Tibial artery (tissue), 4 donors: ENCODE measurements at places on chromosomes 1 and 21.

DNA sequence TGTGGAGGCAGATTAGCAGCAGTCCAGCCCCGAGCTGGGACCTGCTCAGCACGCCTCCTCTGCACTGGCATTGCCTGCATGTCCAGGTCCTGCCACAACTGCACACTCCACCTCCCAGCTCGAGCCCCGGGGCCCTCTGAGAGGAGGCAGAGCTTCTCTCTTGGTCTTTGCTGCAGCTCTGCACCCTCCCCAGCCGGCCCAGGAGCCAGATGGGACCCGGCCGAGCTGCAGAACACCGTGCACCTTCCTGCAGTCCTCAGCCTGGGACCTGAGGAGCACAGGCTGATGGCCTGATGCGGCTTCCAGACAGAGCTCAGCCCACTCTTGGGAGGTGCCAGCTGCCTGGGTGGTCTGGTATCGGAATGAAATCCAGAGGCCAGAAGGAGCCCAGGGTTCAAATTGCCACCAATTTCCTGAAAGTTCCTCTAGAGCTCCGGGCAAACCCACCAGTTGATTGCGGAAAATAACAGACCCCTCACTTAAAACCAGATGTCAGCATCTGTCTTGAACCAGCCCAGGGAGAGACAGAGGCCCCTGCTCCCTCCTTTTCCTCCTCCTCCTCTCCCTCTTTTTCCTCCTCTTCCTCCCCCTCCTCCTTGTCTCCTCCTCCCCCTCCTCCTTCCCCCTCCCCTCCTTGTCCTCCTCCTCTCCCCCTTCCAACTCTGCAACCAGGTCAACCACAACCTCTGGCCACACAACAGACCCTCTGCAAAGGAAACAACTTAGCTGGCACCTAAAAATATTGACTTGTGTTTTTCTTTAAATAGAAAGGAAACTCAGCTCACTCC, 10.6 kb upstream of the SPSB1 start:
- no peak for DNase-seq
- H3K4me1 ChIP-seq = no peaks in the 10 kb centered on the region
- peaks cover 8% of the 10 kb centered on the region for H3K27me3 ChIP-seq
- no peaks in the 10 kb centered on the region for H3K36me3 ChIP-seq

DNA sequence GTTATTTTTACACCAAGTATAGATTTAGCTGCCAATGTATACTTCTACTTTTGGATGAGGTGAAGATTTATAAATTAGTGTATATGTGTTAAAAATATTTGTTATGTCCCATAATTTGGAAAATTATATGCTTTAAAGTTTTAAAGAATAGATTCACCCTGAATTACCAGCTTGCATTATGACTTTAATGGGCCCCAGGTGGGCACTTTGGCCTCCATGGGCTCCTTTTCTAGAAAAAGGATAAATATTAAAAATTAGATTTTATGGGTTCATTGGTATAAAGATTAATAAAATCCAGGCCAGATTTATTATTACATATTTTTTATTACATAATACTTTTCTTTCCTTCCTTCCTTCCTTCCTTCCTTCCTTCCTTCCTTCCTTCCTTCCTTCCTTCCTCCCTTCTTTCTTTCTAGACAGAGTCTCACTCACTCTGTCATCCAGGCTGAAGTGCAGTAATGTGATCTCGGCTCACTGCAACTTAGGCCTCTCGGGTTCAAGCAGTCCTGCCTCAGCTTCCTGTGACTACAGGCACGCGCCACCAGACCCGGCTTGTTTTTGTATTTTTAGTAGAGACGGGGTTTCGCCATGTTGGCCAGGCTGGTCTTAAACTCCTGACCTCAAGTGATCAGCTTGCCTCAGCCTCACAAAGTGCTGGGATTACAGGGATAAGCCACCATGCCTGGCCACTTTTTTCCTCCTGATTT, 21.9 kb downstream of the KMO start:
- H3K27me3 ChIP-seq = no peaks in the 10 kb centered on the region
- no peaks in the 10 kb centered on the region for H3K36me3 ChIP-seq
- no peak overlapping the region for H3K27ac ChIP-seq
- H3K4me1 ChIP-seq = no peaks in the 10 kb centered on the region
- H3K4me3 ChIP-seq = no peak overlapping the region

DNA sequence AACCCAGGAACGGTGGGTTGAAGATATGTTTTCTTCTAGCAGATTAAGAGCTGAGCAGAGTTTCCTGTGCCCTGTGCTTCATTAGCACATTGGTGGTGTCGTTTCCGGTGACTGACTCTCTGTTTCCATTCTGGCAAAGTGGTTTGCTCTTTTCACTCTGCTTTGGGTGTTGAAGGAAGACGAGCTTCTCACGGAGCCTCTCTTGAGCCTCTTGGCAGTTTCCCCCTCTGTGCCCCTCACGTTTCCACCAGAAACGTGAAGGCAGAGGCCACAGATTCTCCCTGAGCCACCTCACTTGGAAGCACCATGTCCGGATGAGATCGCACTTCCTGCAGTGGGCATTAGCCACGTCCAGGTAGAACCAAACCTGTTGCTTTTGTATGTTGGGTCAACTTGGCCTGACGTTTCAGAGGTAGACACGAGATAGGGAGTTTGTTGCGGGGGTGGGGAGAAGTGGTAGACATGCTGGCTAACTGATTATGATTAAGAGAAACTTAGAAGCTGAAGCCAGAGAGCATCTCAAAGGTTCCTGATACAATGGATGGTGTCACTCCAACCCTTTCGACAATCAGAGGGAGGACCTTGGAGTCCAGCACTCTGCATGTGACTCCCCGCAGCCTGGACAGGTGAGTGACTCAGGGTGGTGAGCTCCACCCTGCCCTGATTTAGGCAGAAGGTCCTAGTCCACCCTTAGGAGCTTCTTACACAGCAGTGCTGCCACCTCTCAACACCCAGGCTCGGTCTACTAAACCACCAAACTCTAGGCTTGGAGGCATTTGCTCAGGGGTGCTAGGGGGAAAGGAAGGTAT, at the start of gene LAX1:
TSS of gene LAX1 (plus strand) at position 155 of the 809 bp plus-strand sequence. CDS start at position 538, 383 bp downstream.
- no peaks in the 10 kb centered on the region for H3K4me1 ChIP-seq
- H3K27ac ChIP-seq = no peak within 1 kb of the TSS
- no peak for DNase-seq

DNA sequence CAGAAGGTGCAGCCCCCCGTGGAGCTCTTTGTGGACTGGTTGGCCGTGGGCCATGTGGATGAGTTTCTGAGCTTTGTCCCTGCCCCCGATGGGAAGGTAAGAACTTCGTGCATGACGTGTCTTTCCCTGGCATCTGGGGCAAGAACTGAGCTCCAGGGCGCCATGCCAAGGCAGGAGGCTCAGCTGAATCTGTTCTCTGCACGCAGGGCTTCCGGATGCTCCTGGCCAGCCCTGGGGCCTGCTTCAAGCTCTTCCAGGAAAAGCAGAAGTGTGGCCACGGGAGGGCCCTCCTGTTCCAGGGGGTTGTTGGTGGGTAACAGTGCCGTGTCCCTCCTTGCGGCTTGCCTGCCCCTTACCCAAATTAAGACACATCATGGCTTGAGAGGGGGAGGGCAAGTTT, 27.7 kb downstream of the PADI3 start:
- no peak overlapping the region for H3K27ac ChIP-seq
- no peaks in the 10 kb centered on the region for H3K4me1 ChIP-seq
- H3K27me3 ChIP-seq = peaks cover 62% of the 10 kb centered on the region
- H3K36me3 ChIP-seq = no peaks in the 10 kb centered on the region
- DNase-seq = no peak
- no peak overlapping the region for H3K4me3 ChIP-seq

- no peak for DNase-seq
- no peaks in the 10 kb centered on the region for H3K36me3 ChIP-seq
- H3K27ac ChIP-seq = no peak overlapping the region
- no peaks in the 10 kb centered on the region for H3K4me1 ChIP-seq
Observed at GRCh38 chr1:17156108-17156507, 36.9 kb upstream of the PADI2 start.

- H3K27me3 ChIP-seq = no peaks in the 10 kb centered on the region
- H3K36me3 ChIP-seq = no peaks in the 10 kb centered on the region
- H3K4me1 ChIP-seq = no peaks in the 10 kb centered on the region
- no peak overlapping the region for H3K27ac ChIP-seq
Observed at GRCh38 chr1:243474136-243474881, 218.5 kb downstream of the SDCCAG8 start.

GRCh38 chr1:151908228-151908691, 1.1 kb downstream of the THEM4 start:
- no peak overlapping the region for H3K27ac ChIP-seq
- DNase-seq = no peak
- H3K36me3 ChIP-seq = peaks cover 6% of the 10 kb centered on the region
- peaks cover 21% of the 10 kb centered on the region for H3K4me1 ChIP-seq
- no peaks in the 10 kb centered on the region for H3K27me3 ChIP-seq
